ENCODE measurements at places on chromosomes 3 and 15.
A peak's percentile ranks its signal among the peaks of the same experiment; 100 is the strongest.

- H3K36me3 ChIP-seq = no peaks in the 10 kb centered on the region
- H3K4me3 ChIP-seq = peak overlapping the region; percentile 14
Observed at GRCh38 chr3:48475188-48475587, 28.7 kb downstream of the ATRIP start.

- H3K36me3 ChIP-seq = no peaks in the 10 kb centered on the region
- no peak overlapping the region for H3K27ac ChIP-seq
- no peak overlapping the region for H3K4me3 ChIP-seq
- peaks cover 24% of the 10 kb centered on the region for H3K27me3 ChIP-seq
- peaks cover 12% of the 10 kb centered on the region for H3K4me1 ChIP-seq
- no peak for DNase-seq
Observed at GRCh38 chr3:123404391-123404790, 44.5 kb downstream of the ADCY5 start.

- DNase-seq = no peak
- H3K36me3 ChIP-seq = no peaks in the 10 kb centered on the region
- H3K4me1 ChIP-seq = peaks cover 48% of the 10 kb centered on the region
- H3K27me3 ChIP-seq = no peaks in the 10 kb centered on the region
Observed at GRCh38 chr3:65886391-65886790, 152.3 kb downstream of the MAGI1 start.

DNA sequence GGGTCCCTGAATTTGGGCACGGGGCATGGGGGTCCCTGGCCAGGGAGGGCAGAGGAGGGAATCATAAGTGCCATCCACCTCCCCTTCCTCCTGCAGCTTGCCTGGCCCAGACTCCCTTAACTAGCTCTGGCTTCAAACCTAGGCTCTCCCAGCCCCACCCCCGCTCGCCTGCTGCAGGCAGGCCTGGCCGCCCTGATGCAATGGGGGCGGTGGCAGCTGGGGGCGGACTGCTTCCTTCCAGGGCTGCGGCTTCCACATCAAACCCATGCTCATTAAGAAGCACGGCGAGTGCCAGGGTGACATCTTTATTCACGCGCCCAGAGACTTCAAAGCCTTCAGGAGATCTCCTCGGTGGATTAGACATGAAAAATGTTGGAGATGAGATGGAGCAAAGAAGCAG, 123.1 kb downstream of the TPRA1 start:
- peaks cover 4% of the 10 kb centered on the region for H3K27me3 ChIP-seq
- peak; percentile 66 for DNase-seq
- no peak overlapping the region for H3K4me3 ChIP-seq

All from WTC11 (cell line).